Activated CD4-positive, CD25-positive, alpha-beta regulatory T cell treated with anti-CD3 and anti-CD28 coated beads, Interleukin-2, amount 50 U/mL, for 16 hours (primary cell): ENCODE measurements at places on chromosomes 6 and 20.

- no peak for DNase-seq
Observed at GRCh38 chr6:53918854-53919510, 124.2 kb downstream of the LRRC1 start.

DNA sequence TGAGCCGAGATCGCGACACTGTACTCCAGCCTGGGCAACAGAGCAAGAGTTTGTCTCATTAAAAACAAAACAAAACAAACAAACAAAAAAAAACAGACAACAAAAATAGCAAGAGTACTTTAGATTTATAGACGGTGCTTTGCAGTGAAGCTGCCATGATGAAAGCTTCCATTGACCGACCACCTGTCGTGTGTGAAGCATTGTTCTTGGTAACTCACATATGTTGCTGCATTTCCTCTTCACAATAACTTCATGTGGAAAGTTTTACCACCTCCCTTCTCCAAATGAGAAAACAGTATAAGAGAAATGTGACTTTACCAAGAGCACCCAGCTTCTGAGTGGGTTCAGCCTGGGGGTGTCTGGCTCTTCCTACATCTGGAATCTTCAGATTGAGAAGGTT, 56.4 kb upstream of the PTGIS start:
- no peak for DNase-seq

- DNase-seq: no peak
Observed at GRCh38 chr20:16243470-16243869, 329.8 kb downstream of the KIF16B start.

GRCh38 chr20:37727957-37728634, 34.3 kb downstream of the CTNNBL1 start:
- no peak for DNase-seq

- DNase-seq: no peak
Observed at GRCh38 chr6:4567141-4567540, 209.1 kb upstream of the CDYL start.

DNA sequence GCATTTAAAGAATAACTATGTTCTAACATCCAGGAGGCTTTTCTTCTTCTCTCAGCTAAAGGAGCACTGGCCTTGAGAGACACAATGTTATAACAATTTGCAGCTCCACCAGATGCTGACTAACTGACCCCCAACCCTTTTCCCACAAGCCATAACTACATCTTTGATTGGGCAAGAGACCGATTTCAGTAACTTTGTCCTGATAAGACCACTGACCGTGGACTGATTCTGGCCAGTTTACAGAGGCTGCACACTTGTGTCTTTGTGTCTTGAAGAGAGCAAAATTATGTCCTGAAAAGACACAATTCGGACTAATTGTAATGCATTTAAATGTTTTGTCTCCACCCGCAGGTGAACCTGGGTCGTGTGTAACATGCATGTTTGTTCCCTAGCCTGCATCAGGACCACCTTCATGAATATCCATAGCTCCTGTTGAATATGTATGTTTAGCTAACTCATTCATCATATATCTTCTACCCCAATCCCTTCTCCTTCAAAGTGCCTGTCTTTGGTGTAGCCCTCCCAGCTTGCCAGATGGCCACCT, 22.3 kb downstream of the ABRACL start:
- DNase-seq: no peak

DNA sequence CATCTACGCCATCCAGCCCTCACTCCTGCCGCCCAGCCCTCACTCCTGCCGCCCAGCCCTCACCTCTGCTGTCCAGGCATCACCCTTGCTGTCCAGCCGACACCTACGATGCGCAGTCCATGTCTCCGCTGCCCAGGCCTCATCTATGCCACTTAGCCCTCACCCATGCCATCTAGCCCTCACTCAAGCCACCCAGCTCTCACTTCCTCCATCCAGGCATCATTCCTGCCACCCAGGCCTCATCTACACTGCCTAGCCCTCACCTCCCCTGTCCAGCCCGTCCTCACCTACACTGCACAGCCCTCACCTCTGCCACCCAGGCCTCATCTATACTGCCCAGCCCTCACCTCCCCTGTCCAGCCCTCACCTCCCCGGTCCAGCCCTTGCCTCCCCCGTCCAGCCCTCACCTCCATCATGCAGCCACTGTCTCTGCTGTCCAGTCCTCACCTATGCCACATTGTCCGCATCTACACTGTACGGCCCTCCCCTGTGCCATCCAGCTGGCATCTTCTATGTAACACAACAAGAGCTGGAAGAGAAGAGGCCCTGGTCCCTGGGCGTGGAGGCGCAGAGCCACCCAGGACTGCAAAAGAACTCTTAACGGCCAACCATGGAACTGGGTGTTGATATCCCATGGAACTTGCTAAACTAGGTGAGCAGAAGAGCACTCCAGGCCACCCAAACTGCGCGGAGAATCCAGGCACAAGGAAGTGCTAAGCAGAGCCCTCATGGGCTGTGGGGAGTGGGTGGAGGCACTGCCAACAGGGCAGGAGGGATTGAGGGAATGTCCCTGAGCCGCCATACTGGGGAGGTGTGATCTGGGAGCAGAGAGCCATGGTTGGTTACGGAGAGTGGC, 31.0 kb downstream of the RNASET2 start:
- no peak for DNase-seq

GRCh38 chr6:39951716-39952115, 17.5 kb upstream of the MOCS1 start:
- no peak for DNase-seq

DNA sequence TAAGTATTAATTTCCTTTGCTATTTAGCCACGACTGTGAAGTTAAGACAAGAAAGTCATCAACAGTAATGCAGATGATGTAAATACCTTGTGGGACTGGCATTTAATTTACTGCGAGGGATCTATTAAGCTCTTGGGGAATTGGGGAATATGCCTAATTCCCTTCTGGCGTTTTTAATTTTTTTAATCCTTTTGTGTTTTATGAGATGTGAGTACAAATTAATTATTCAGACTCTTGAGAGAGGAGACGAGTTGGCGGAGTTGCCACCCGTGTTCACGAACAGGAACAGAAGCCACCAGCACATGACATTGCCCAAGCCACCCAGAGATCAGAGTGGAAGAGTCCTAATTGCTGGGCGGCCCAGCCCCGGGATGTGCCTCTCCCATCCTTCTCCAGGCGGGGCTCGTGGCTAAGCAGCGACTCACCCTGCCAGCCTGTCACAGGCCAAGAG, 533 bp upstream of the CRYBG1 start:
- no peak for DNase-seq

- no peak for DNase-seq
Observed at GRCh38 chr6:105757512-105758200, 328.5 kb upstream of the PRDM1 start.

DNA sequence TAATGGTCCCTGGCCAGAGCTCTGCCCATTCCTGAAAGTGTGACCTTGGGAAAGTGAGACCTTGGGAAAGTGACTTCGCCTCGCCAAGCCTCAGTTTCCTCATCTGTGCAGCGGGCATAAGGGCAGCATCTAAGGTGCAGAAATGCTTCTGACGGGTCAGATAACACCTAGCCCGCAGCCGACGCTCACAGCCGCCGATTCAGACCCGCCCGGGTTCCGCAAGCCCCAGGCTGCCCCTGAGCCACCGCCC, 486 bp downstream of the FKBP1A start:
- DNase-seq: no peak

DNA sequence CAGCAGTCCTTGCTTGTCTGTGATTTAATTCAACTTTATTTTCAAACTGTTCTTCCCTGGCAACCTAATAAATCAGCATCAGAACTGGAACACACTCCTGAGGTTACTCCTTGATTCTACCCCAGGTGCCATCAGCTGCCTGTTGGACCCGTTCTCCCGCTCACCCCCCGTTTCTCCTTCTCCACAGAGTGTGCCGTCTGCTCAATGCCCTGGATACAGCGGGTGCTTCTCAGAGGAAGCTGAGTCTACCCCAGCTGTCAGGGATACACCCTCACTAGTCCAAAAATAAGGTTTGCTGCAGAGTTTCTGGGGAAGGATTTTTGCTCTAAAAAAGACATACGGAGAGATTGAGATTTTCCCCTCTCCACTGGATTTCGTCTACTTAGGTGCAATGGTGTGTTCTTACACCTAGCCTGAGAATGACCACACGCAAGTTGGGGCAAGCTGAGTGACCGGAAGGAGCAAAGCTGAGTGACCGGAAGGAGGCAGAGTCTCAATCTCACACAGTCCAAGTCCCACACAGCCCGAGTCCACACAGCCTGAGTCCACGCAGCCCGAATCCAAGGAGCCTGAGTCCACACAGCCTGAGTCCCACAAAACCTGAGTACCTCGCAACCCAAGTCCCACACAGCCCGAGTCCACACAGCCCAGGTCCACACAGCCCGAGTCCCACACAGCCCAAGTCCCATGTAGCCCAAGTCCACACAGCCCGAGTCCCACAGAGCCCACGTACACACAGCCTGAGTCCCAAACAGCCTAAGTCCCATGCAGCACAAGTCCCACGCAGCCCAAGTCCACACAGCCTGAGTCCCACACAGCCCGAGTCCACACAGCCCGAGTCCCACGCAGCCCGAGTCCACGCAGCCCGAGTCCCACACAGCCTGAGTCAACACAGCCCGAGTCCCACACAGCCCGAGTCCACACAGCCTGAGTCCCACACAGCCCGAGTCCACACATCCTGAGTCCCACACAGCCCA, 58.6 kb upstream of the DACT2 start:
- no peak for DNase-seq

GRCh38 chr6:10963113-10963512, 76.3 kb downstream of the SYCP2L start:
- no peak for DNase-seq

- DNase-seq: no peak
Observed at GRCh38 chr20:62053465-62054196, 12.1 kb downstream of the TAF4 start.

DNA sequence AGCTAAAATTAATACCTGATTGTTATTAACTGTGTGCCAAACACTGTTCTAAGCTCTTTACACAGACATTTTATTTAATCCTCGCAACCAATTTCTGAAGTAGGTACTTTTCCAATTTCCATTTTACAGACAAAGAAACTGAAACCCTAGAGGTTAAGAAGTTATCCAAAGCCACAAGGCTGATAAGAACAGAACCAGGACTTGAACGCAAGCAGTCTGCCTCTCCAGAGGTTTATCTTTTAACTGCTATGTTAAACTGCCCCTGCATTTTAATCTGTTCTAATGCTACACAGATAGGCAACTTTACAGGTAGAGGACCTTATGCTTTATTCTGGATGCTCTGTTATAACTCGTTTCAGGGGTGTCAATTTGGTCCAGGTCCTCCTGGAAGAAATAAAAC, 118.2 kb downstream of the SLC16A10 start:
- DNase-seq: no peak

GRCh38 chr6:168615837-168616236, 174.9 kb downstream of the SMOC2 start:
- no peak for DNase-seq

GRCh38 chr6:14718861-14719260, 527.0 kb upstream of the JARID2 start:
- no peak for DNase-seq

DNA sequence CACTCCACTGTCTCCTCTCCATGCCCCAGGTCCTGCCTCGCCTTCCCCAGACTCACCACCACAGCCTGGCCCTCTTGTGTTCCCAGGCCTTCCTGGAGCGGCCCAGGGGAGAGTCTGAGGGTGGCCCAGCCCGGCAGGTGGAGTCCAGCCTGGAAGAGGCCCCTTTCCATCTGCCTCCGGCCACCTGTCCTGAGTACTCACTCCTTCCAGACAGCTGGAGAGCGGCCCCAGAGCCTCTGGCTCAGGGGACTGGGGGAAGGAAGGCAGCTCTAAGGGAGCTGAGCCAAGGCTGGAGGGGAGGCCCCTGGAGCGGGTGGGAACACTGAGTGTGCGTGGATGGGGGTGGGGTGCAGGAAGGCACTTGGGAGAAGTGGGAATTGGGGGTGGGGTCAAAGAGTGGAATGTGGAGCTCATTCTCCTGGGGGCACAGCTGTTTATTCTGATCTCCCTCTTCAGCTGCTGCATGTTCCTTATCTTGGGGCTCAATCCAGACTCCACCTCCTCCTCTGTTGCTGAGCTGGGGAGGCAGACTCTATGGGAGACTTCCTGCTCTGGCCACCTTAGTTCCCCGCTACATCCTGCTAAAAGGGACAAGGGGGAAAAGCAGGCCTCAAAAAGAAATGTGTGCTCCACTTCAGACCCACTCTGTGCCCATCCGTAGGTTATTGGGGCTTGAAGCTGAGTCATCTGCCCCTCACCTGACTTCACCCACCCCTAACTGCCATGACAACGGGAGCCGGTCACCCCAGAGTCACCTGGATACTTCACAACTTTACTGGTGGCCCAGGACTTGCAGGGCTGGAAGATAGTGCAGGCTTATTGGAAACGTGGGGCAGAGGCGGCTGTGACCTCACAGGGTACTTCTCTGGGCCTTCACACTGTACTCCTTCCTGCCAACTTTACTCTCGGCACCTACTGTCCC, 19.5 kb upstream of the TAF8 start:
- no peak for DNase-seq

GRCh38 chr6:12776291-12776690, 59.7 kb downstream of the PHACTR1 start:
- DNase-seq: no peak

DNA sequence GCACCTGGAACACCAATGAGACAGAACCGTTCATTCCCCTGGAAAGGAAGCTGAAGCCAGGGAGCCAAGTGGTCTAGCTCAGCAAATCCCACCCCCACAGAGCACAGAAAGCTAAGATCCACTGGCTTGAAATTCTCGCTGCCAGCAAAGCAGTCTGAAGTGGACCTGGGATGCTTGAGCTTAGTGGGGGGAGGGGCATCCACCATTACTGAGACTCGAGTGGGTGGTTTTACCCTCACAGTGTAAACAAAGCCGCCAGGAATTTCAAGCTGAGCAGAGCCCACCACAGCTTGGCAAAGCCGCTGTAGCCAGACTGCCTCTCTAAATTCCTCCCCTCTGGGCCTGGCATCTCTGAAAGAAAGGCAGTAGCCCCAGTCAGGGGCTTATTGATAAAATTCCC, 53.1 kb downstream of the KIF16B start:
- DNase-seq: no peak

DNA sequence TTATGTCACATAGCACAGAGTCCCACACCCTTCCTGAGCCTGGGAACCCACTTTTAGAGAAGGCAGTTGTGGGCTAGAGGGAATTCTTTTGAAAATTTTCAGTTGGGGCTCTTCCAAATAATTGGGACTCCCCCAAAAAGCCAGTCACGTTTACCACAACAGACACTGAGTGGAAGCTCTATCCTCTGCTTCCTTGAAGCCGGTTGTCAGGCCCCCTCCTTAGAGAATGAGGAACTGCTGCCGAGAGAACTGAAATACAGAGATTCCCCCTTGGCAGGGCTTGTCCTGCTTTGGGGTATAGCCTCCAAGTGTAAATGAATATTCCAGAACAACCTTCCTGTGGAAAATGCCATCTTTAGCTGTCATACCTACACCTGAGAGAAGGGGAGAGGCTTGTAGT, 2.7 kb upstream of the JAG1 start:
- no peak for DNase-seq

DNA sequence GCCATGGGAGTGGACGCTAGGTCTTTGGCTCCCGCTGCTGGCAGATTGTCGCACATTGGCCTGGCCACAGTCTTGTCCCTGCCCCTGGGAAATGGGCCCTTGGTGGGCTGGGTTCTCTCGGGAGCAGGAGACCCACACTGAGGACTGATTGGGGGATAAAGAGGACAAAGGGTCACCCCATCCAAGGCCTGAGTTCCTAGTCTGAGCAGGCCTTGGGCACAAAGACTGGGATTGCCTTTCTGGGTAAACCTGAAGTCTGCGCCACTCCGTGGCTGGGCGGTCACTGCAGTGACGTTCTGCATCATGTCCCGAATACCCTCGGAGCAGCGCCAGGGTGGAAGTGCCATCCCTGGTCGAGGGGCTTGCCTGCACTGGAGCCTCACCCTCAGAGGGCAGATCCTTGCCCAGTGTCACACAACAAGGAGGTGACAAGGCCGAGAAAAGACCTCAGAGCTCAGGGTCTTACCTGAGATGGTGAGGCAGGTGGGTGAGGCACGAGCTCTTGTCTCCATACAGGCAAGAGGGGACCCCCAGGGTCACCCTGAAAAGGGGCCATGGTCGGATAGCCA, 36.1 kb upstream of the ZBP1 start:
- DNase-seq: no peak
